ENCODE measurements at places on chromosomes 5 and 9.

DNA sequence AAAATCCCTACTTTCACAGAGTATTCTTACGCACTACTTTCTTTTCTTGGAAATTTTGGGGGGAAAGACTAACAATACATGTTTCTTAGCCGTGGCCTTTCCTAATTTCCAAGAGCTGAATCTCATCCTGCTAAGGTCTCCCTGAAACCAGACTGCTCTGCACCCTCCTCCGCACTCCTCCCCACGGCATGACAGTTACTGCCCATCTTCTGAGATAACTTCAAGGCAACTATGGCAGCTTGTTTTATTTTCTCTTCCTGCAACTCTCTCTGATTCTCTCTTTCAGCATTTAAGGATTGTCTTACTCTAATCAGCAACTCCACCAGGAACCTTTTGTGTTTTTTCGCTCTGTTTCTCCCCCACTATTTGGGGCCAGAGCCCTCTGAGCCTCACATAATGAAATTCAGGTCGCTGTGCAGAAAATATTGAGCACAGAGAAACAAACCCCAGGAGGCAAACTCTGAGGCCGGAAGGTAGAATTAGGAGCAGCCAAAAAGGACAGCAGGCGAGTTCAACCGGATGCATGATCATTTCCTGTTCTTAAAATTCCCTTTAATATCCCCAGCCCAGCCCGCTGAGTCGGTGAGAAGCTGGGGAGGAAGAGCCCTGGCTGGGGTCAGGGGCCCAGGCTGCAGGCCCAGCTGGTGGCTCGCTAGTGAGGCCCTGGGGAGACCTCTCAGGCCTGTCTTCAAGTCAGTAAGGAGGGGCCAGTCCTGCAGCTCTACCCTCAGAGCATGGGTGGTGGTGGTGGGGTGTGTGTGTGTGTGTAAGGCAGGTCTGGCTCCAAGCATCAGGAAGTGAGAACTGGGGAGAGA is 213.6 kb upstream of the S1PR3 start:
- no peak for DNase-seq

DNA sequence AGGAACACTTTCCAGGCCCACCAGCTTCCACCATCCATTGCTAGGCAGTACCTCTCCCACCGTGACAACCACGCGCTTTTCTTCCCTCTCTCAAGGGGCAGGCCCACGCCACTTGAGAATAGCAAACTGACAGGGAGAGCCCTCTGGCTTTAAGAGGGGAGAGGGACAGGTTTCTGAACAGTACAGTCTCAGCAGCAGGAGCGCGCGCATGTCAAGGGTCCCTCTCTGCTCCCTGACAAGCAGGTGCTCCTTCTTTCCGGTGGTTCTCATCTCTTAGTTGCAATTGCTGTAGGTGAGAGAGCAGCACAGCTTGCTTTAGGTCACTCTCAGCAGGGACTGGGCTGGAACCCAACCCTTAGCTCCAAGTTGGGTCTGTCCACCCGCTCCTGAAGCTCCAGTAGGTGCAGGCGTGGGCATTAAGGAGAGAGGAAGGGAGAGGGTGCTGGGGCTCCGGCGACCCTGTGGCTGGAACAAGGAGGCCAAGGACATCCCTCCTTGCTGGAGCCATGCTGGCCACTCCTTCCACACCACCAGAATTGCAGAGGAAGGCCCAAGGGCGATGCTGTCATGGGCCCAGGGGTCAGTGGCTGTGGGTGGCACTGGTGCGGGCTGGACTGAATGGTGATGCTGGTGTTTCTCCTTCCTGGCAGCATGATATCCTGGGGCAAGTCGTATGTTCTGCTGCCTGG is 9.0 kb upstream of the PHF2 start:
- peak; percentile 49 for DNase-seq

- DNase-seq: no peak
Measured at GRCh38 chr9:85024374-85024773, 354.8 kb downstream of the NTRK2 start.

GRCh38 chr5:152811988-152812387 is 406.9 kb upstream of the NMUR2 start:
- no peak for DNase-seq

All from erythroblast (primary cell).